ENCODE measurements at places on chromosomes 12 and 14.

GRCh38 chr12:29053567-29053966, 95.5 kb upstream of the FAR2 start:
- no peak for DNase-seq

GRCh38 chr14:64364907-64365306, 23.2 kb upstream of the MTHFD1 start:
- no peak for DNase-seq

DNA sequence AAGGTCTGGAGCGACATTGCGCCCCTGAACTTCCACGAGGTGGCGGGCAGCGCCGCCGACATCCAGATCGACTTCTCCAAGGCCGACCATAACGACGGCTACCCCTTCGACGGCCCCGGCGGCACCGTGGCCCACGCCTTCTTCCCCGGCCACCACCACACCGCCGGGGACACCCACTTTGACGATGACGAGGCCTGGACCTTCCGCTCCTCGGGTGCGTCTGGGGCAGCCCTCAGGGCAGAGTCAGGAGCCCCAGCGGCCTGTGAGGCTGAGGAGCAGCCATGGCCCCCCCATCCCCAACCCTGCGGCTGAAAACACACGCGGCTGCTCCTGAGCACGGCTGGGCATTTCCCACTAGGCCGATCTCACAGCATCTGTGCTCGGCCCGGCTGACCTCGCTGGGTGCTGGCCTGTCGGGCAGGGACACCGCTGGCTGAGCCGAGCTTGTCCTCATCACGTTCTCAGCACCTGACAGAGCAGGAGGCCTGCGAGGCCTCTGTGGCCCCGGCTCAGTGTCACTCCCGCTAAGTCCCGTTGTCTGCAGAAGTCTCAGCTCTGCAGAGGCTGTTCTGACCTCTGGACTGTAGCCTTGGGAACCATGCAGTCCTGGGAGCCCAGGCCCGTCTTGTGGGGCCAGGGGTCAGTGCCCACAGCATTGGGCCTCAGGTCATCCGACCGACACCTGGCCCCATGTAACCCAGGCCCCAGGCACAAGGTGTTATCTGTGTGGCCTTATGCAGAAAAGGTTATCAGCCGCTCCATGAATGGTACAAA, 12.6 kb downstream of the MMP17 start:
- no peak for DNase-seq

GRCh38 chr12:52119398-52120254, 40.1 kb downstream of the SMIM41 start:
- peak; percentile 23 for DNase-seq

- no peak for DNase-seq
Observed at GRCh38 chr12:26032290-26032689, 73.8 kb downstream of the RASSF8 start.

DNA sequence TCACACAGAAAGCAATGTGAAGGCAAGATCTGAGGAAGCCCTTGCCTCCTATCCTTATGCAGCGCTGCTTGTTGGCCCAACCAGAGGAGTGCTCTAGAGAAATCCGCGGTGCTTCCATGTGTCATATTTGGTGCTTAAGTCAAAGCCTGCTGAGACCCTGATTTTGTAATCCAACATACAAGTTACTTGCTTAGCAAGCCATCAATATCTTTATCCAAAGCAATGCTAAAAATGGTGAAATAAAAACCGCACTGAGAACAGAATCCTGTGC, 250.0 kb downstream of the MED13L start:
- no peak for DNase-seq

GRCh38 chr14:53152184-53152886, 788 bp downstream of the DDHD1 start:
- peak; percentile 51 for DNase-seq

DNA sequence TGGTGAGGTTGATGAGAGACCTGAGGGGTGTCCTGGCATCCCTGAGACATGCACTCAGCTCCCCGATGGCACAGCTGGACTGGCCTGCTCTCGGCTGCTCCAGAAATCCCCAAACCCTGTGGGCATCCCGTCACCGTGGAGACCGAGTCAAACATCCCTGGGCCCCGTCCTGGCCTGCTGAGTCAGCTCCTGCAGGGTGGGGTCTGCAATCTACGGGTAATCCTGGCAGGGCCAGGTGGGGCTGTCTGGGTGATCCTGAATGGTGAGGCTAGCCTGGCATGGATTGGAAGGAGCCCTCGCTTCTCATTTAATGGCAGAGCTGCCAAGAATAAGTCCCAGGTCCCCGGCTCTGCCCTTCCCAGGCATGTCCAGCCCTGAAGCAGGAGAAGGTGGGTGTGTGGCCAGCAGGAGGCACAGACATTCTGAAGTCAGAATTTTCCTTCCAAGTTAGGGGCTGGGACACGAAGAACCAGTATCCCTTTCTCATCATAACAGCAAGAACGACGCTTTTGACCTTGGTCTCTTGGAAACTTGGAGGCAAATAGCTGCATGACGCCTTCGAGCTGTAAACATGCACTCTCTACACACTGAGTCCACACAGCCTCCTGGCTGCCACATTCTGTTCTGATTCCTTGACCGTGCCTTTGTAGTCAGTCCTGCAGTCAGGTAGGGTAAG, 17.7 kb upstream of the SERPINA4 start:
- DNase-seq, result no peak

GRCh38 chr12:29103539-29103974, 45.5 kb upstream of the FAR2 start:
- DNase-seq, result no peak

DNA sequence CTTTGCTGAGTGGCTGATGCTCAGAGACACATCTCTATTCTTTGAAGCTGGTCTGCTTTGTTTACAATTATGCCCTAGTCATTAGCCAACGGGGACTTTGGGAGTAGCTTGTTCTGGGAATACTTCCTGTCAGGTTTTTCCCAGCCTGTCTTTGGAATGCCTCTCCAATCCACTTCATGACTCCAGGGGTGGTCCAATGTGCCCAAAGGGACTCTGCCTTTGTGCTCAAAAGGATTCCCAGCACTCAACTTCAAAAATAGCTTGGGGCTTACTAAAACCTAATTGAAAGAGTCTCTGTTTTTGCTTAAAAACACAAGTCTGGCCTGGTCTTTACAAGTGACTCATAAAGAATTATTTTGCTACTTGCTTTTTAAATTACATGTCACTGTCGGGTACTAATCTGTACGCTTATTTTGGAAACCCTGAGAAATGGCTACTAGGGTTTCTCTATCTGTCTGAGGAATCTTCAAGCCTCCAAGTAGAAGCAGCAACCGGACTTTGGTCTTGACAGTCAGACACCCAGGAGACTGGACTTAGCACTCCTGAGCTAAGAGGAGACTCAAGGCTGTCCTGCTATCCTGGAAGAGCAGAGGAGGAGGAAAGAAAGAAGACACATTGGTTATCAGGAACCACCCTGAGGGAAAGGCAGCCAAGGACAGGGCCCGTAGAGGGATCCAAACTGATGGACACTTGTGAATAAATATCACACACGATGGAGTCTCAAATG, 20.7 kb downstream of the PHLDA1 start:
- no peak for DNase-seq

DNA sequence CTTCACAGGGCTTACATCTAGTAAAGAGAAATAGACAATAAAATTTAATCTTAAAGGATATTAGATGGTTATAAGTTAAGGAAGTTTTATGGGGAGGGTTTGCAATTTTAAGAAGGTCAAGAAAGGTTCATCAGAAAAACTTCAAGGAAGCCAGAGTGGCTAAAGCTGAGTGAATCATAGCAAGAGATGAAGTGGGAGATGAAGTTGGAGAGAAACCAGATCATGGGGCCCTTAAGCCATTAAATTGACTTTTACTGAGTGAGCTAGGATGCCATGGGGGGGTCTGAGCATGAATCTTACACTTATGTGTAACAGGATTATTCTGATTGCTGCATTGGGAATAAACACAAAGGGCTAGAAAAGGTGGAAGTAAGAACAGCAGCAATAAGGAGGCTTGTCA, 189.2 kb downstream of the LRIG3 start:
- DNase-seq, result no peak

GRCh38 chr12:122449317-122449716, 26.8 kb upstream of the CLIP1 start:
- DNase-seq, result no peak
